ENCODE measurements at places on chromosomes 3 and 15.

- DNase-seq: no peak
Observed at GRCh38 chr3:100001526-100002270, 112.6 kb downstream of the FILIP1L start.

DNA sequence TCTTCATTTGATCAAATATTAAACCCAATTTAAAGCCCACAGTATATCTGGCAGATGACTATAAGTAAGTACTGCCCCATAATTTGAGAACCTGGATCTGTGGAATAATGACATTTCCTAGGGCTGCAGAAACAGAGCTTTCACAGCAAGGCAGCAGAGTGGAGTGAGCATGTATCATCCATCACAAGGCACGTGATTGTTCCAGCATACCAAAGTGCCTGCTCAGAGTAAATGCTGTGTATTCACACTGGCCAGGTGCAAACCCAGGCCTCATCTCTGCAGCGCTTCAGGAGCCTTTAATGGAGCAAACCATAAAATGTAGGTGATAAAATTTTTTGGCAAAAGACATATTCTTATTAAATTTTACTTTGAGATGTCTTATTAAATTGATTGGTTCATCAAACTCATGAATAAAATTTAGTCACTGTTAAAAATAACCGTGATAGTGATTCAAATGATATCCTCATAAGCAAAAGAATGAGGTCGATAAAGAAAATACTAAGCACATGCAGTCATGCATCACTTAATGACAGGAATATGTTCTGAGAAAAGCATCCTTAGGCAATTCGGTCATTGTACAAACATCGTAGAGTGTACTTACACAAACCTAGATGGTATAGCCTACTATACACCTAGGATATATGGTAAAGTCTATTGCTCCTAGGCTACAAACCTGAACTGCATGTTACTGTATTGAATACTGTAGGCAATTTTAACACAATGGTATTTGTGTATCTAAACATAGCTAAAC is 99.3 kb upstream of the SLC24A5 start:
- DNase-seq: no peak

DNA sequence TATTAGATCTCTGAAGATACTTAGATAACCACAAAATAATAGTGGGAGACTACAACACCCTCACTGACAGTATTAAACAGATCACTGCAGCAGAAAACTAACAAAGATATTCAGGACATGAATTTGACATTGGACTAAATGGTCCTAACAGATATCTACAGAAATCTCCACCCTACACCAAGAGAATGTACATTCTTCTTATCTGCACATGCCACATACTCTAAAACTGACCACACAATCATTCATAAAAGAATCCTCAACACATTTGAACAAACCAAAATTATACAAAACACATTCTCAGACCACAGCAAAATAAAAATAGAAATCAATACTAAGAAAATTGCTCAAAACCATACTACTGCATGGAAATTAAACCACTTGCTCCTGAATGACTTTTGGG is 116.3 kb downstream of the DTWD1 start:
- no peak for DNase-seq

GRCh38 chr3:4712109-4712508 is 219.0 kb downstream of the ITPR1 start:
- DNase-seq: no peak

- no peak for DNase-seq
Observed at GRCh38 chr3:86418861-86419260, 572.1 kb downstream of the VGLL3 start.

DNA sequence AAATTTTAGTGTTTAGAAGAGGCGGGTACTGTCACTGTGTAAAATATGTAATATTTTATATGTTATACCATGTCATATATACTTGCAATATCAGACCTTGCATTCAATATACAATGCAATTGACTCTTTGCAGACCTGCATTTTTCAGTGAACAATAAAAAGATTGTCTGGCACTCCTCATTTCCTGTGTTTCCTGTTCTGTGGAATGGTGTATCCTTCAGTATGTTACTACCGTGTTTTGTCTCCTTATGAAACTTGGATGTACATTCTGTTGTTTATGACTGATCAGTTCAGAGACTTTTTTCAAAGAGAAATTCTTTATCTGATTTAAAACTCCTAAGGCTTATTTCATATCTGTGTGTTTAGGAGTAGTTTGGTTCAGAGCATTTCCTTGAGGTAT is 31.5 kb downstream of the APH1B start:
- DNase-seq: no peak

DNA sequence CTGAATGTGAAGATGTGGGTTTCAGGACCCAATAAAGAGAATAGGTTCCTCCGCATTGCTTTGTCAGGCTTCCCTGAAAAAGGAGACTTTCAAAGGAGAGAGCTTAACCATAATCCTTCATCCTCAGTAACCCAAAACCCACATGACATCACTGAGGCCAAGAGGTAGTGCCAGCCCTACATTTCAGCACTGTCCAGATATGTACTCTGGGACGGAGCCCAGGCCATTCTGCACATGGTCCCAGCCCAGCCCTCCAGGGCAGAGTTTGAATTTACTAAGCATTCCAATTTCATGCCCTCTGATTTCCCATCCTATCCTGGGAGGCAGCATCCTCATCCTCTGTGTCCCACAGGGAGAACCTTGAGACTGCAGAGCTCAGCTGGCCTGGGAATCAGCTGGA is 210.5 kb downstream of the GABRB3 start:
- DNase-seq: no peak

DNA sequence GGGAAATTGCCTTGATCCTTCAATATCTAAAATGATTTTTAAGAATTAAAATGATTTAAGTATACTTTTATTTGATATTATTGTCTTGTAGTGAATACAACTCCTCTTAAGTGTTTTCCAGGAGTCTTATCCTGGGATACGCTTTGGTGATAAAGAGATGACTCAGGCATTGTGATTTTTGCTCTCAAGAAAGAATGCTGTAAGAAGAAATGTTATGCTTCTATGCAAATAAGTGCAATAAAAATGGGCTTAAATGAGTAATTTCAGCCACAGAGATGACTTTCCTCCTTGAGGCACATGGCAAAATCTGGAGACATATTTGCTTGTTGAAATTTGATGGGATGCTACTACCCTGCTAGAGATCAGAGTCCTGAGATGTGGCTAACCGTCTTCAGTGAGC is 358.6 kb upstream of the BCHE start:
- DNase-seq: no peak

GRCh38 chr3:122773944-122774509 is 19.6 kb downstream of the HSPBAP1 start:
- DNase-seq: no peak

GRCh38 chr3:178203650-178204049 is 332.6 kb upstream of the KCNMB2 start:
- no peak for DNase-seq

DNA sequence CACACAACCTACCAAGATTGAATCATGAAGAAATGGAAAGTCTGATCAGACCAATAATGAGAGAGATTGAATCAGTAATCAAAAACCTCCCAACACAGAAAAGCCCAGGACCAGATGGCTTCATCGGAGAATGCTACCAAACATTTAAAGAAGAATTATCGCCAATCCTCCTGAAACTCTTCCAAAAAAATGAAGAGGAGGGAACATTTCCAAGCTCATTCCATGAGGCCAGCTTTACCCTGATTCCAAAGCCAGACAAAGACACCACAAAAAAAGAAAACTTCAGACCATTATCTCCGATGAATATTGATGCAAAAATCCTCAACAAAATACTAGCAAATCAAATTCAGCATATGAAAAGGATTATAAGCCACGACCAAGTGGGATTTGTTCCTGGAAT is 94.1 kb downstream of the SENP2 start:
- no peak for DNase-seq

DNA sequence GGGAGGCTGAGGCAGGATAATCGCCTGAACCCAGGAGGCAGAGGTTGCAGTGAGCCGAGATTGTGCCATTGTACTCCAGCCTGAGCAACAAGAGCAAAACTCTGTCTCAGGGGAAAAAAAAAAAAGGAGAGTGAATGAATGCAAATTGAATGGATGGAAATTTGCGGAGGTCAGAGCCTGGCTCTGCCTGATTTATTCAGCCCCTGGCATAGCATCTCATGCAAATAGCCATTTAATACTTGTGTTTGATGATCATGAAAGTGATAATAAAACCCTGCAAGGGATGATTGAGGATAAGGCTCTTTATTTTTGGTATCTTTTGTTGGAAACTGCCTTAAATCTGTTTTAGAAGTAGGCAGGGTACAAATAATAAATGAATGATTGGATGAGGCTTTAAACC is 133.0 kb upstream of the SEMA6D start:
- DNase-seq: no peak

- no peak for DNase-seq
Observed at GRCh38 chr3:38370861-38371260, 24.3 kb downstream of the XYLB start.

GRCh38 chr15:42059661-42060476 is 34.5 kb downstream of the PLA2G4D start:
- peak; percentile 6 for DNase-seq

DNA sequence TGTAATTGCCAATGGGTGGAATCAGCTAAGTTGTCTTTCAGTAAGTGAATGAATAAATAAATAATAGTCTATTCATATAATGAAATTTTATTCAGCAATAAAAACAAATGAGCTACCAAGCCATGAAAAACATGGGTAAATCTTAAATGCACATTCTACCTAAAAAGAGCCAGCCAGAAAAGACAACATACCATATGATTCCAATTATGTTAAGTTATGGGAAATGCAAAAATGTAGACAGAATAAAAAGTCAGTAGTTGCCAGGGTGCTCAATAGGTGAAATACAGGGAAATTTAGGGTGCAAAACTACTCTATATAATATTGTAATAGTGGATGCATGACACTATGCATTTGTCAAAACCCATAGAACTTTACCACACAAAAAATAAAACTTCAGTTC is 277.2 kb upstream of the EPHA6 start:
- no peak for DNase-seq

DNA sequence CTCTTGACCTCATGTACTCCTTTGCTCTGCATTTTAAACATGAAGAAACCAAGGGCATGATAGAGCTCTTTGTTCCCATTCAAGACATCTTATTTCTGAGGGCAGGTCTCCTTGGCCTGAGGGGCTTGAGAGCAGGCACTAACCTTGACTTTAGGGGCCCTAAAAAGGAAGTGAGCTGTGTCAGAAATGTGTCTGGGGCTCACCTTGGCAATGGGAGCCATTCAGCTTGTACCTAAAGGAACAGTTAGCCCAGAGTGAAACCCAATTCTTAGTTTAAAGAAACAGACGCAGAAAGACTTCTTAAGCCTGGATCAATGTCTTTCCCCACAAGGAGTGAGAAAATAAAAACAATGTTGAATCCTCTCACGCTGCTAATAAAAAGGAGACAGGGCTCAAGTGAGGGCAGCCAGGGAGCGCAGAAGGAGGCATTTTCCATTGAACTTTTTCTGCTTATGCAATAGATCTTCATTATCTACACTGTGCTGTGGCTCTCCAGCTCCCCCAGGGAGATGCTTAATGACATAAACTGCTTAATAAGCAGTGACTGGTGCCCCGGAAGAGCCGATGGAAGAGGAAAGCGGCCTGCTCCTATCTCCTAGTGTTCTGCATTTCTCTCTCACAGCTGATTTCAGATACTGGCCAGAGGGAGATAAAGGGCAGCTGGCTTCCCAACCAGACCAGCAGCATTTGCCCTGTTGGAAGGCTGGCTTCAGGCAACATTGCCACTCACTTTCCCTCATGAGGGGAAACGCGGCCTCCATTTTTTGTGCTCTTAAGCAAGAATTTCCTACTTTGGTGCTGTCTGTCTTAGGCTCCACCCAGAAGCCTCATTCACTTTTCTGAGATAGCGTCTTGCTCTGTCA is 152.0 kb downstream of the OPA1 start:
- no peak for DNase-seq

- no peak for DNase-seq
Observed at GRCh38 chr3:148078658-148079057, 619.0 kb upstream of the AGTR1 start.

- no peak for DNase-seq
Observed at GRCh38 chr3:117171124-117171523, 461.5 kb downstream of the TUSC7 start.

- DNase-seq: no peak
Observed at GRCh38 chr15:63288778-63289378, 11.5 kb downstream of the APH1B start.

DNA sequence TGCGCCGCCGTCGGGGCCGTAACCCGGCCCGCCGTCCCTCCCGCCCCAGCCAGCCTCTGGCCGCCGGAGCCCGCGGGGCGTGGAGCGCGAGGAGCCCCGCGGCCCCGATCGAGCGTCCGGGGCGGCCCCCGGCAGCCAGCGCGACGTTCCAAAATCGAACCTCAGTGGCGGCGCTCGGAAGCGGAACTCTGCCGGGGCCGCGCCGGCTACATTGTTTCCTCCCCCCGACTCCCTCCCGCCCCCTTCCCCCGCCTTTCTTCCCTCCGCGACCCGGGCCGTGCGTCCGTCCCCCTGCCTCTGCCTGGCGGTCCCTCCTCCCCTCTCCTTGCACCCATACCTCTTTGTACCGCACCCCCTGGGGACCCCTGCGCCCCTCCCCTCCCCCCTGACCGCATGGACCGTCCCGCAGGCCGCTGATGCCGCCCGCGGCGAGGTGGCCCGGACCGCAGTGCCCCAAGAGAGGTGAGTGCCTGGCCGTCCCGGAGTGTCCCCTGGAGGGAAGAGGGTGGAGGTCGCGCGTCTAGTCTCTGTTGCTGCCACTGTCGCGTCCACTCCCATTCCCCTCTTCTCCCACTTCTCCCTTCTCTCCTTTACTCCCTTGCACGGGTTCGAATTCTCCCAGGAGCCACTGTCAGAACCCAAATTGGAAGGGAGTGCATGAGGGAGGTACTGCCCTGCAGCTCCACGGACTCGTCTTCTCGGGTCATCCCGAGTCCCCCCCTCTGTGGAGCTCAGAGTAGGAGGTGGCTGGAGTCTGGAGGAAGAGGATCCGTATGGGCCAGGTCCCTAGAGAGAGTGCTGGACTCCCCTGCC is 585 bp downstream of the CSK start:
- peak; percentile 18 for DNase-seq

- DNase-seq: no peak
Observed at GRCh38 chr3:117495620-117496019, 786.0 kb downstream of the TUSC7 start.

- no peak for DNase-seq
Observed at GRCh38 chr3:173304182-173304800, 93.3 kb upstream of the NLGN1 start.

DNA sequence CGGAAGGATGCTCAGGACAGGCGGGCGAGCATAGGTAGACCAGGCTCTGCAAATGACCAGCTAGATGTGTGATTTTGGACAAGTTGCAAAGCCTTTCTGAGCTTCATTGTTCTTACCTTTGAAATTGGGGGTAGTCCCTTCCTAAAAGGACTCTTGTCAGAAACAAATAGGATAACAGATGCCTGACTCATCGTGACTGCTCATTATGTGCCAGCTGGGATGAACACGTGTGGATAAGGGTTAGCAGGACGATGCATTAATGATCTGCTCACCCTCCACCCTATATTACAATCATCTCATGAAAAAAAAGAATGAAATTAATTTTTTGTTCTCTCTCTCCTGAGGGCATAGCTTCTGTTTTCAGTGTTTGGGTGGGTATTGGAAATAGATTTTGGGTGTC is 223.4 kb downstream of the NR2F2 start:
- DNase-seq: no peak

DNA sequence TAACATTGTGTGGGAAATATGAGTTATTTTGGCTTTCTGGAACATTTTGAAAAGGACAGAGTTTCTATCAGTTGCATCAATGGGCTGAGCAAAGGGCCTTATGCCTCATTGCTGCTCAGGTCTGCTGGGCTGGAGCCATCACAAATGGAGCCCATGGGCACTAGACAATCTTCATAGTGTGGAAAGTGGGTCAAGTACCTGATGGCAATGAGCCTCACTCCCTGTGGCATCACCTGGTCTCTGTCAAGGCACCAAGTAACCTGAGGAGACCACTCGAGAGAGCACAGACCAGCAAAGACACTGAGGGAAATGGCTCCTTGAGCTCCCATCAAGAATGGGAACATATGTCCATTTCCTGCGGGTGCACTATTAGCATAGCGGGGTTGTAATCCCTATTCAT is 96.7 kb upstream of the PPP2R3A start:
- no peak for DNase-seq
